Astrocyte of the spinal cord (primary cell): ENCODE measurements at places on chromosomes 2 and 18.

- peak; percentile 81 for DNase-seq
These were observed 305.9 kb upstream of the TMEFF2 start for GRCh38 chr2:192500550-192501200.

DNA sequence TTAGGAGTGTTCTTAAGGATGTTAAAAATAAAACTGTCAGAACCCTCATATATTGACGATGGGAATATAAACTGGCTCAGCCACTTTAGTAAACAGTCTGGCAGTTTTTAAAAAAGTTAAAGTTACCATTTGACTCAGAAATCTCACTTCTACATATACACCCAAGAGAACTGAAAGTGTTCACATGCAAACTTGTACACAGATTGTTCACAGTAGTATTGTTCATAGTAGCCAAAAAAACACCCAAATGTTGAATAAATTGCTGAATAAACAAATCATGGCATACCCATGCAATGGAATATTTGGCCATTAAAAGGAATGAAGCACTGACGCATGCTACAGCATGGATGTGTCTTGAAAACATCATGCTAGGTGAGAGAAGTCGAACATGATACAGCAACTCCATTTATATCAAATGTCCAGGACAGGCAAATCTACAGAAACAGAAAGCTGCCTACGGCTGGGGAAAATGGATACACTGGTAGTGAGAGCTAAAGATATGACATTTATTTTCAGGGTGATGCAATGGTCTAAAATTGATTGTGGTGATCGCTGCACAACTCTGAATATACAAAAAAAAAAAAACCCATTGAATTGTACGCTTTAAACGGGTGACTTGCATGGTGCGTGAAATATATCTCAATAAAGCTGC, 10.1 kb downstream of the RPL31 start:
- DNase-seq, result no peak

DNA sequence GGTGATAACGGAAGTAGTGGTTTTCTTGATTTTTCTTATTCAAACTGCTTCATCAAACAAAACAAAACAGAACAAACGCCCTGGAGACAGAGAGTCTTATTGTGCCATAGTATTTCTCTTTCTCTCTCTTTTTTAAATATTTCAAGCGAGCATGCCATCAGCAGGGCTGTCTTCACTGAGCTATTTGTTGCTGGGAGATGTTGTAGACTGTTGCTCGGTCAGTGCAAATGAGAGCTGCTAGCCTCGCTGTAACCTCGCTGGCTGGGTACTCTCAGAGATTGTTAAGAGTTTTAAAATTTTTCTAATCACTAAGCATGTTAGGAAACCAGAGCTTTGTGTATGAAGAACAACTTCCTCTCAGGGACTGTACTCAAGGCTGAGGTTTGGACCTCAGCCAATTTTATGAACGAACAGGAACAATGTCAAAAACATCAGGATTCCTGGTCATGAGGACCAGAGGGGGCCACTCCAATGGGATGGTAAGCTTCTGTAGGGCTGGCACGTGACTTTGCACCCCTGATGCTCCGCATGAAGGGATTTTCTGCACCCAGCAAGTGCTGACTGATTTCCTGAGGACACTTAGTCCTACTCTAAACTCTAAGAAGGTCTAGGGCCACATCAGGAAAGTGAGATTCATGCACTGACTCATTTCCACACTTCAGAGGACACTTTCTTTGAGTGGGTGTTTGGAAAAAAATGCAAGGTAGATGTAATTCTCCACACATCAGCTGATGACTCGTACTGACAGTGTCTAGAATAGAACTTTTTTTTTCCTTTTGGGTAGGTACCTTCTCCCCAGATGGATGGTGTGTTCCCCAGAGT, 59.8 kb upstream of the IL1R1 start:
- DNase-seq, result peak; percentile 93

DNA sequence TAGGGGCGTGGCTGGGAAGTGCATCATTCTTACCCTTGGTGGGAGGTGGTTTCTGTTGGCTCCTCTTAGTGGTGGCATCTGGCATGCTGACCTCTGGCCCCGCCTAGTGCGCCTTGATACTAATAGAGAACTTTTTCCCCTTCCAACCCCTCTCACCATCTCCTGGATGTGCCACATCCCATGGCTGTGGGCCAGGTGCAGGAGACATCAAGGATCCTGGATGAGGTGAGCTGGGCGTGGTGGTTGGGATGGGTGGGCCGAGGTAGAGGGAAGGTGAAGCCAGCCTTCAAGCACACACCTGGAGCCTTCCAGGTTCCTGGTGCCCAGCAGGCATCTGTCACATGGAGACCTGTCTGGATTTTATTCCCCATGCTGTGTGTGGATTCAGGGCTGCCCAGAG, 149.2 kb downstream of the DYSF start:
- no peak for DNase-seq

- peak; percentile 96 for DNase-seq
These were observed 47.7 kb upstream of the WDR75 start for GRCh38 chr2:189393440-189394111.

GRCh38 chr2:199458009-199458805, 468 bp upstream of the SATB2 start:
- no peak for DNase-seq

DNA sequence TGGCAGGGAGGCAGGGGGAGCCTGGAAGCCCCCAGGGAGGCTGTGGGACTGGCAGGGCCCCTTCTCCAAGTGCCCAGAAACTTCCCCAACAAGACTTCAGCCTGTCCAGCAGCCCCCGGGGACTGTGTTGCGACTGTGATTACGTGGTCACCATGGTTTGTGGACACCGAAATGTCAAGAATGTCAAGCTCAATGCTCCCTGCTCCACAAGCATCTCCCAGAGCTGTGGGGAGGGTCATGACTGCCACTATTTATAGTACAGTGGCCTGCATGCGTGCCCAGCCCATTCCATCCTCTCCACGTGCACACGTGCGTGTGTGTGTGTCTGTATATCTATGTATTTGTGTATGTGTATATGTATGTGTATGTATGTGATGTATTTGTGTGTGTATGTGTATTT, 93.8 kb upstream of the MBOAT2 start:
- DNase-seq, result no peak

DNA sequence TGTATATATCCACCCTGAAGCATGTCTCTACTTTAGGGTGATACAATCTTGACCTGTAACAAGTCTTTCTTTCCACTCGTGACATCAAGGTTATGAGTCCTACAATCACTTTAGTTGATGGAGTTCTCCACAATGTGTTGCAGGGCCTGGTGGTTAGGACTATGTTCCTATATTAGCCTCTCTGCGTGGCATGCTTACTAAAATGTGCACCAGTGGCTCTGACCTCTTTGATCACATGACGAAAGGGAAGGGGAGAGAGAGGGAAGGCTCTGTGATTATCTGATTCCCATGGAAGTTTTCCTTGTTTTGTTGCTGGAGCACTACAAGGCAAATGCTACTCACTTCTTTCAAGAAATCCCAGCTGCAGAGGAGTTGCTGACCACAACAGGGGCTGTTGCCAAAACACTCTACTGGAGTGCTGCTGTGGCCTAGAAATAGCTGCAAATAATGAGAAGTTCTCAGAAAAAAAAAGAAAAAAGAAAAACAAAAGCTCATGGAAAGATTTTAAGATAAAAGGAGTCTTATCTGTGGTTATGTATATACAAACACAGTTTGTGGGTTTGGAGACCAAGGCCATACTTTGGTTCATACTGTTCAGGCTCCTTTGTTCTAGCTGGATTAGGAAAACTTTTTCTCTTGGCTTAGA, 272.8 kb upstream of the MMADHC start:
- DNase-seq, result peak; percentile 99

GRCh38 chr2:231601356-231602229, 8.9 kb downstream of the TEX44 start:
- DNase-seq, result peak; percentile 78

DNA sequence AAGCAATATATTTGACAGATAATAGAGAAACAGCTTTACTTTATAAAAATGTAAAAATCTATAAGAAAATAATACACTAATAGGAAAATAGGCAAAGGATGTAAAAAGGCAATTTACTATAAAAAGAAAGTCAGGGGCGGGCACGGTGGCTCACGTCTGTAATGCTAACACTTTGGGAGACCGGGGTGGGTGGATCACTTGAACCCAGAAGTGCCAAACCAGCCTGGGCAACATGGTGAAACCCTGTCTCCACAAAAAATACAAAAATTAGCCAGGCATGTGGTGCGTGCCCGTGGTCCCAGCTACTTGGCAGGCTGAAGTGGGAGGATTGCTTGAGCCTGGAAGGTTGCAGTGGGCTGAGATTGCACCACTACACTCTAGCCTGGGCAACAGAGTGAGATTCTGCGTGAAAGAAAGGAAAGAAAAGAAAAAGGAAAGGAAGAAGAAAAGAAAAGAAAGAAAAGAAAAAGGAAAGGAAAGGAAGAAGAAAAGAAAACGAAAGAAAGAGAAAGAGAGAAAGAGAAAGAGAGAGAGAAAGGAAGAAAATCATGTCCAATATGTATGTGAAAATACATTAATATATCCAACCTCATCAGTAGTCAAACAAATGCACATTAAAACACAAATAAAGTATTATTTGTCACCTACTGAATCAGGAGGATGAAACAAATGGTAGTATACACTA, 65.1 kb downstream of the ADD2 start:
- no peak for DNase-seq

DNA sequence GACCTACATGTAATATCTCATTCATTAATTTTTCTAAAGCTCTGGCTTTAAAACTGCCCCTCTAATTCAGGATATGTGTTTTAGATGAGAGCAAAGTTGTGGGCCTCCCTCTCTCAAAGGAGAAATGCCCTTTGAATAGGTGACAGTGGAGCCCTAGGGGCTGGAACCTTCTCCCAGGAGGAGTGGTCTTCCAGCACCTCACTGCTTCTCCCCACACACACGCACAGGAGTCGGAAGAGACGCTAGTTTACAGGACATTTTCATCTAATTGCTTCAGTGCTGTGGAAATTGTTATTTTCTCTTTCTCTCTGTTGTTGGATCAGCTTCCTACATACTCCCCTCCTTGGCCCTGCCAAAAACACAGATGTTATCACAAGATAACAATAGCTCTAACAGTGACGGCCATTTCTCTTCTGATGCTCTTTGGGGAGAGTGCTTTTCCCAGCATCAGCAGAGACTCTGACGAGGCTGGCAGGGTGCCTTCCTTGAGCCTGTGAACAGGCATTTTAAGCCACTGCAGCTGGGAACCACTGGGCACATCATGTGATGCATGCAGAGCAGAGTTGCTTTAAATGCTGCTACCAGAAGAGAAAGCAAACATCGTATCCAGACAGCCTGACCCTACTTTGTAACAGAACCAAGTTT, 209.4 kb upstream of the SP5 start:
- DNase-seq, result peak; percentile 62

- peak; percentile 82 for DNase-seq
These were observed 949.8 kb upstream of the LRATD1 start for GRCh38 chr2:13682540-13683272.

- no peak for DNase-seq
These were observed 3.0 kb upstream of the GRB14 start for GRCh38 chr2:164624316-164624715.

- DNase-seq, result no peak
These were observed 439.8 kb downstream of the RNF144A start for GRCh38 chr2:7356909-7357584.

DNA sequence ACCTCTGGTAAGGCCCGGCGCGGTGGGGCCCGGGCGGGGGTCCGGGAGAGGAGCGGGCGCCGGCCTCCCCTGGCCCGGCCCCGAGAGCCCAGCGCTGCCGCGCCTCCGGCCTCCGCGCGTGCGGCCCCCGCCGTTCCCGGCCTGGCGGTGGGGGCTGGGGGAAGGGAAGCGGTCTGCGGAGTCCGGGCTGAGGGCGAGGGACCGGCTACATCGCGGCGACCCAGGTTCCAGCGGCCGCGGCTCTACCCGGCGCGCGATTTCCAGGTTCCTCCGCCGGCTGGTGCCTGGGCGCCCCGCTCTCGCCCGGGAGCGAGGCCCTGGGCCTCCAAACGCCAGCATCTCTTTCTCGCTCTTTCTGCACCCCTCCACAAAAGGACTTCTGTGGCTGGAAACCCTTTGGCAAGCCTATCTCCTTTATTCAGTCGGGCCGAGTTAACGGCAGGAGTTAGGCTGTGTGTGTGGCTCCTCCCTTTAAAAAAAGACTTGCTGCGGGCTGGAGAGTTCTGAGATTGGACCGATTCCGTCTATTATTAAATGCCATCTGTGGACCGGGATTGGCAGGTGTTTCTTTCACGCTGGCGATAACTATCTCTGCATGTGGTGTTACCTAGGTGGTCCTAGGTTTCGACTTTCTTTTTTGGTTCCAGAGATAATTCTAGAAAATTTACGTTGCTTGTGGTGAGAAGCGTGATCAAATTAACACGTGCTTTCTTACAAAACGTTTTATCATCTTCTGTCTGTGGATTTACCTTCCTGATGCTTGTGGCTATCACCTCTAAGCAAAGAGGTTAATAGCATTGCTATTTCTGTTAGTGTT, 592 bp downstream of the ME2 start:
- DNase-seq, result peak; percentile 60

DNA sequence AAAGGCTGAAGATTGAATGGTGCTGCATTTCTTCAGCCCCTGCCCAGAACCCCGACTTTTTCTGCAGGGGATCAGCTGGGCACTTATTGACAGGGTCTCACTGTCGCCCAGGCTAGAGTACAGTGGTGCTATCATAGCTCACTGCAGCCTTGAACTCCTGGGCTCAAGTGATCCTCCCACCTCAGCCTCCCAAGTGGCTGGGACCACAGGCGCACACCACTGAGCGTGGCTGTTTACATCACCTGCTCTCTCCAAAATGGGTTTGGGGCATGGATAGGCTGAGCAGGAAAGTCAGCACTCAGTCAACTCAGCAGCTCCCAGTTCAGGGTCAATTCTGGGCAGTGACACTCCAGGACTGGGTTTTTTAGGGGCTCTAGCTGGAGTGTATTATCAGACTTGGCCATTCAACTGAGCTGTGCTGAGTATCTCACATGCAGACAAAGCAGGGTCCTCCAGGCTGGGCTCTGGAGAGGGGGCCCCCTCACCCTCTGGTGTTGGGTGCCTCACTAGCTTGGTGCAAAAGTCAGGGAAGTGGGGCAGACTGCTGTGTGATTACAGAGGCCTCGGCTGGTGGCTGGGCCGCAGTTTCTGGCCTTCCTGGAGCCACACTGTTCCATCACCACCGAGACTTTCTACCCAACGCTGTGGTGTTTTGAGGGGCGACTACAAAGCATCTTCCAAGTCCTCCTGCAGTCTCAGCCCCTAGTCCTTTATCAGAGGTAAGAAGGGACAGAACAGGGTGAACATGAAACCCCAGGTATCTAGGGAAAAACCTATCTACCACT, 4.5 kb downstream of the ABHD1 start:
- no peak for DNase-seq

DNA sequence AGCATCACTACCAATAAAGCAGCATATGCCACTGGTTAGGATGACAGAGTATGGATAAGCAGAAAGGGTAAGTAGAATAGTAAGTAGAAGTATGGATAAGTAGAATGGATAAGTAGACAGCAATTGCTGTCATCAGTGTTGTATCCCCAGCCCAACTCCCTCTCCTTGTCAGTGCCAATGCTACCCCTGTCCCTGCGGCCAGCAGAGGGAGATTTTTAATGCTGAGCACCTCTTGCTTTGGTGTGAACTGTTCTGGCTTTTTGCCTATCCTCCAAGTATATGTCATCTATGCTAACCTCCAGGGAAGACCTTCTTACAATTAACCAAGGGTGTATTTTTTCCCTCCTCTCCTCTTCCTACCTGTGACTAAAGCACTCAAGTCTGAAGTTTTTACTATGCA, 136.7 kb upstream of the SPHKAP start:
- peak; percentile 8 for DNase-seq

- peak; percentile 58 for DNase-seq
These were observed 237.1 kb downstream of the TTC32 start for GRCh38 chr2:19664646-19665045.

- peak; percentile 13 for DNase-seq
These were observed 331.4 kb upstream of the NETO1 start for GRCh38 chr18:73199151-73199550.

- no peak for DNase-seq
These were observed 59.1 kb downstream of the FARP2 start for GRCh38 chr2:241415196-241415595.

- DNase-seq, result no peak
These were observed 133.8 kb downstream of the MEMO1 start for GRCh38 chr2:31877008-31877407.
